Stimulated activated CD4-positive, alpha-beta T cell treated with anti-CD3 and anti-CD28 coated beads, Interleukin-1b, Interleukin-23, amount 100 ng/mL, for 1 hour (primary cell): ENCODE measurements at places on chromosomes 13 and 19.

GRCh38 chr13:91661692-91662490, 263.5 kb downstream of the GPC5 start:
- DNase-seq, result no peak

- no peak for DNase-seq
Measured at GRCh38 chr13:41054919-41055619, 6.2 kb upstream of the WBP4 start.

DNA sequence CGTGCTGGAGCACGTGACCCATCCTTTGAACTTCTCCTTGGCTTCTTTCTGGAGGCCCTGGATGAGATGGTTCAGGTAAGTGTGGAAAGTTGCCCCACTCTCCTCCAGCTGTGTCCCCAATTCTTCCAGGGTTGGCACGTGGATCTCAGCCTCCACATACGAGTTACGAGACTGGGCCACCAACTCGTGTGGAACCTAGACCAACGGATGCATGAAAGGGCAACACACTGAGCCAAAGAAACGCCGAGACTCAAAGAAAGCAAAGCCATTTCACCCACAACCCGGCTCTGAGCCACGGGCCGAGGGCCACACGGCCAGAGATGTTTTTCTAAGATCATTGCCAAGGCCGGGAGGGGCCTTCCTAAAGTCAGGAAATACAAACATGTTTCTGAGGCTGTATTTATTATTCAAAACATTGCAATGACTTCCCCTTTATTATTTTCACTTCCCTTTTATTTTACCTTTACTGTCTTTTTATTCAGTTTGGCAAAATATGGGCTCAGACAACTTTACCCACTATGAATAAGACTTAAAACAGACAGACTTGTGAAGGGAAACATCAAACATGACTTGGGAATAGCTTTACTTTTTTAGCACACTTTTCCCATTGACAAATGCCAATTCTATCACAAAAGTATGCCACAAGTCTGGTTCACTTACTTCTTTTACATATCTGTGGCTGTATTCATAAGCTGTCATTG, 94.6 kb downstream of the KL start:
- no peak for DNase-seq

GRCh38 chr19:42420055-42420544, 7.1 kb downstream of the LIPE start:
- DNase-seq, result peak; percentile 60

DNA sequence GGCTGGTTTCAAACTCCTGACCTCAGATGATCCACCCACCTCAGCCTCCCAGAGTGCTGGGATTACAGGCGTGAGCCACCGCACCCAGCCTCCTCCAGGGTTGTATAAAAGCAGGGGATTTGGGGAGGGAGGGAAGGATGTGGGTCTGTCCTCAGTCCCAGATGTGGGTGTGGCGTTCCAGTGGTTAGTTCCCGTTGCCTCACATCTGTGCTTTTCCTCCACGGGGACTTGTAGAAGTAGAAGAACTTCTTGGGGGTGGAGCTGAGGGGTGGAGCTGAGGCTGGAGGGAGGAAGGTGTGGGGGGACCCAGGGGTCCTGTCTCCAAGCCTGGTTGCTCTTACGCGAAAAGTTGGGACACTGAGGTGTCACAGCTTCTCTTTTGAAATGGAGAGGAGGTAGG, 514 bp upstream of the MCEMP1 start:
- DNase-seq, result no peak

- no peak for DNase-seq
Measured at GRCh38 chr13:94717916-94718315, 5.6 kb upstream of the SOX21 start.

- DNase-seq, result no peak
Measured at GRCh38 chr19:40281381-40282208, 3.5 kb downstream of the AKT2 start.

- no peak for DNase-seq
Measured at GRCh38 chr19:16457195-16457953, 14.4 kb downstream of the EPS15L1 start.

DNA sequence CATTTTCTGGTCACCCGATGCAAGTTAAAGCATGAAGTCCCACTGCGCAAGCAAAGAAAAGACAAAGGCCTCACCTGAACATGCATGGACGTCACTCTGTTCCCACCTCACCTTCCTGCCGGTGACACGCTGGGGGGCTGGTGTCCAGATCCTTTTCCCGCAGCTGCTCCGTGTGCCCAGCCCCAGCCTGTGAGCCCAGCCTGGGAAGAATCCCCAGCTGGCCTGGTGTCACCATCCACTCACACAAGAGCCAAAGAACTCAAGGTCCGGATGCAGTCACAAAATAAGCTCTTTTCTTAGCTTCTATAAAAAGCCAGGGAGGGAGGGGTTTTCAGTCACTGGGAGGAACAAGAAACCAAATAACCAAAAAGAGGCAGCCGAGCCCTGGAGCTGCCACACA, 249.9 kb downstream of the COL4A1 start:
- DNase-seq, result no peak

GRCh38 chr13:107208889-107209288, 641.0 kb upstream of the ARGLU1 start:
- DNase-seq, result no peak

DNA sequence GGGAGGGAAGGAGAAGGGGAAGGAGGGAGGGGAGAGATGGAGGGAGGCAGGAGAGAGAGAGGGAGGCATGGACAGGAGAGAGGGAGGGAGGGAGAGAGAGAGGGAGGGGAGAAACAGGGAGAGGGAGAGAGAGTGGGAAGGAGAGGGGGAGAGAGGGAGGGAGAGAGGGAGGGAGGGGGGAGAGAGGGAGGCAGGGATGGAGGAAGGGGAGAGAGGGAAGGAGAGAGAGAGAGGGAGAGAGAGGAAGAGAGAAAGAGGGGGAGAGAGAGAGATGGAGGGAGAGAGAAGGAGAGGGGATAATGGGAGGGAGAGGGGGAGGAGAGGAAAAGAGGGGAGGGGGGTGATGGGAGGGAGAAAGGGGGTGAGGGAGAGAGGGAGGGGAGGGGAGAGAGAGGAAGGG, 86.8 kb upstream of the VSTM2B start:
- no peak for DNase-seq

- DNase-seq, result no peak
Measured at GRCh38 chr13:108283110-108283509, 13.6 kb downstream of the TNFSF13B start.

GRCh38 chr19:29961311-29961710, 19.3 kb downstream of the URI1 start:
- DNase-seq, result no peak

GRCh38 chr13:94006296-94006695, 473.2 kb downstream of the DCT start:
- DNase-seq, result no peak

- no peak for DNase-seq
Measured at GRCh38 chr13:108895220-108895704, 265.9 kb downstream of the MYO16 start.

GRCh38 chr13:114068656-114069318, 63.6 kb downstream of the RASA3 start:
- no peak for DNase-seq

- DNase-seq, result no peak
Measured at GRCh38 chr19:42475366-42475765, 32.6 kb upstream of the CXCL17 start.

DNA sequence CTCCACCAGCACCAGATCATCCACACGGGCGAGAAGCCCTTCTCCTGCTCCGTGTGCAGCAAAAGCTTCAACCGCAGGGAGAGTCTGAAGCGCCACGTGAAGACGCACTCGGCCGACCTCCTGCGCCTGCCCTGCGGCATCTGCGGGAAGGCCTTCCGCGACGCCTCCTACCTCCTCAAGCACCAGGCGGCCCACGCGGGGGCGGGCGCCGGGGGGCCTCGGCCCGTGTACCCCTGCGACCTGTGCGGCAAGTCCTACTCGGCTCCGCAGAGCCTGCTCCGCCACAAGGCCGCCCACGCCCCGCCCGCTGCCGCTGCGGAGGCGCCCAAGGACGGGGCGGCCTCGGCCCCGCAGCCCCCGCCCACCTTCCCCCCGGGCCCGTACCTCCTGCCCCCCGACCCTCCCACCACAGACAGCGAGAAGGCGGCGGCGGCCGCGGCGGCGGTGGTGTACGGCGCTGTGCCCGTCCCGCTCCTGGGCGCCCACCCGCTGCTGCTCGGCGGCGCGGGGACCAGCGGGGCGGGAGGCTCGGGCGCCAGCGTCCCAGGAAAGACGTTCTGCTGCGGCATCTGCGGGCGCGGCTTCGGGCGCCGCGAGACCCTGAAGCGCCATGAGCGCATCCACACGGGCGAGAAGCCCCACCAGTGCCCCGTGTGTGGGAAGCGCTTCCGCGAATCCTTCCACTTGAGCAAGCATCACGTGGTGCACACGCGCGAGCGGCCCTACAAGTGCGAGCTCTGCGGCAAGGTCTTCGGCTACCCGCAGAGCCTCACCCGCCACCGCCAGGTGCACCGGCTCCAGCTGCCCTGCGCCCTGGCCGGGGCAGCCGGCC, 9.4 kb downstream of the ZNF784 start:
- no peak for DNase-seq

DNA sequence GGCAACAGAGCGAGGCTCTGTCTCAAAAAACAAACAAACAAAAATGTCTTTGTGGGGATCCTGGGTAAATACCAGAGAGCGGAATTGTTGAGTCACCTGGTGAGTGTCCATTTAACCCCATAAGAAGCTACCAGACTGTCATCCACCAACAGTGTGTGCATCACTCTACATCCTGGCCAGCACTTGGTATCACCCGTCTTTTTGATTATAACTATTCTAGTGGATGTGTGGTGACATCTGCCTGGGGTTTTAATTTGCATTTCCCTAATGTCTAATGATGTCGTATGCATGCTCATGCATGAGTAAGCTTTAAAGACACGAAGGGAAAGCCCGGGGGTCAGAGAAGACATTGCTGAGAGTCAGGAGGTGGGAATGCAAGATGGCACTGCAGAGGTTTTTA, 126.7 kb upstream of the MRI1 start:
- DNase-seq, result no peak

- DNase-seq, result peak; percentile 54
Measured at GRCh38 chr13:44259045-44260027, 114.3 kb upstream of the SERP2 start.

- no peak for DNase-seq
Measured at GRCh38 chr13:36190771-36191170, 23.6 kb downstream of the SOHLH2 start.

DNA sequence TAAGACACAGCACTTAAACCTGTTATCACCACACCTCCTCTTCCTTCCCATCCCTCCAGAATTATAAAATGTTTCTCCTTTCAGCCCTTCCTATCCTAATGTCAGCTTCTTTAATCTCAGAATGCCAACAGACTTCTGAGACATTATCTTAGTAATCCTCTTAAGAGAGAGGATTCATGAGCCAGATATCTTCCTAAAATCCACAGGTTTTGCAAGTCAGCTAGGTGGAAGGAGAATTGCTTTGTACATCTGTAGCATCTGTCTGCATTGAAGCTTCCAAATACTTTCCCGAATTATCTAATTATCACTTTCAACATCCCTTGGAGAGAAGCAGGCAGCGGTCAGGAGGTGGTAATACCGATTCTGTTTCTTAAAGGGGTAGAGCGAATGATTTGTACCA, 179.1 kb downstream of the DCT start:
- no peak for DNase-seq

DNA sequence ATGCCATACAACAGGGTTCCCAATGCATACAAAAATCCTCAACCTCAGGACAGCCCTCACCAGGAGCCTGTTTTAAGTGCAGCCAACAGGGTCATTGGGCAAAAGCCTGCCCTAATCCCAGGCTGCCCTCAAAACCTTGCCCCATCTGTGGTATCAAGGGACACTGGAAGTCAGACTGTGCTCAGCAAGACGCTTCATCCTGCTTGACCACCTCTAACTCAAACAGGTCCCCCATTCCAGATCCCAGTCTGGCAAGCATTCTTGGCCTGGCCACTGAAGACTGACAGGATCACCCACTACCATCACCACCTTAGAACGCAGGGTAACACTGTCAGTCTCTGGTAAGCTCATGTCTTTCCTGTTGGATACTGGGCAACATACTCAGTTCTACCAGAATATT, 15.0 kb upstream of the ZSCAN4 start:
- DNase-seq, result no peak

DNA sequence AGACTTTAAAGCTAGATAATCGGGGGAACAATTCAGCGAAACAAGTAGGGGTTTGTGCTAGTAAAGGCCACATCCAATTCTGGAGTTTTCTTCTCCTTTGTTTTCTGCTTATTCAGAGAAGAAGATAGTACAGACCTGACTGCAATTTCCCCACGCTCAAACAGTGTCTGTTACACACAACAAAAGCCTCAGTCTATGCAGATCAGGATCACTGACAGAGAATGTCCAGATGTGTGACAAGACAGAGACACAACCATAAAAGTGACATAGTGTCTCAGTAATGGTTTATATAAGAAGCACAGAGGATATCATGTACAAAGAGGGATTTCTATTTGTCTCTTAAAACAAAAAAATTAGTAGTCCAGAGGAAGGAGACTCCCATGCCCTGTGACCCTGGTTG, 70.7 kb upstream of the GTF3A start:
- DNase-seq, result no peak

GRCh38 chr13:37618554-37618953, 20.0 kb upstream of the POSTN start:
- no peak for DNase-seq

- DNase-seq, result no peak
Measured at GRCh38 chr13:60509601-60510386, 112.8 kb downstream of the TDRD3 start.
